ENCODE measurements at places on chromosomes 1 and 21.

GRCh38 chr1:223244366-223245103 lies 101.5 kb upstream of the TLR5 start:
- DNase-seq, result no peak

DNA sequence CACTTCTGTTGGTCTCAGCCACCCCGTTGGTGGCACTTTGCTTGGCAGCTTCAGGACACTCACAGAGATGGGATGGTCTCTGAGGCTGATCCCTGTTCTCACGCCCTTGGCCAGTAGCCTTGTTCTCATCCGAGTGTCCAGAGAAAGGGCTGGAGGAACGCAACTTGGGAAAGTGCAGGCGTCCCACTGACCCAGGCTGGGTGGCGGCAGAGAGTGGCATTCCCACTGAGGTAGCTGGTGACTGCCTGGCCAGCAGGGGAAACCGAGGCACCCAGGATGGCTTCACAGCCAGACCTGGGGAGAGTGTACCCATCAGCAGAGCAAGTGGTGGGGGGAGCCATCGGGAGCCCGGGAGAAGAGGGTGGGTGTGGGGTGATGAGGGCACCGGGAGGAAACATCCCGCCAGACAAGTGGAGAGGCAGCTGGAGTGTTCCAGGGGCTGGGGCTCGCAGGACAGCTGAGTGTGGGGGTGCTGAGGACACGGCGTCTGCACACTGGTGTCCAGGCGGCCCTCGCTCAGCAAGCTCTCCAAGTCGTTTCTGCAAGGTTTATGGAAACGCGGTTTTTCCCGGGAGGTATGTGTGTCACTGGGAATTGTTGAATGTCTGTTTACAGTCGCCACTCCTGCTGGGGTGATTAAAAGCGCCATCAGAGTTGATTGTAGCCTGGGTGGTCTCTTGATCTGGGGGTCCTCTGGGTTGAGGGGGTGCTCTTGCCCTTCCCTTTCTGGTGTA lies 97.8 kb downstream of the SIK1 start:
- DNase-seq, result no peak

DNA sequence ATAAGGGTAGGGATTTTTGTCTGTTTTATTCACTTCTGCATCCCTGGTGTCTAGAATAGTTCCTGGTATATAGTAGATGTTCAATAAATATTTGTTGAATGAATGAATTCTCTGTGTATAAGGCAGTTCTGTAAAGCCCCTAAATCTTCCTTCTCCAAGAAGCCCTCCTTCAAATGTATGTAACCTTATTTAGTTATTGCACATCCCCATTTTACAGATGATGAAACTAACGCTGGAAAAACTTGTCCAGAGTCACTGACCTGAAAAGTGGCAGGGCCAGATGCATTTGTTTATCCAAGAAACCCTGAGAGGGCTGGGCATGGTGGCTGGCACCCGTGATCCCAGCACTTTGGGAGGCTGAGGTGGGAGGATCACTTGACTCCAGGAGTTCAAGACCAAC lies 4.3 kb upstream of the LMNA start:
- no peak for DNase-seq

- no peak for DNase-seq
Measured at GRCh38 chr1:78520843-78521242, 30.1 kb downstream of the PTGFR start.

DNA sequence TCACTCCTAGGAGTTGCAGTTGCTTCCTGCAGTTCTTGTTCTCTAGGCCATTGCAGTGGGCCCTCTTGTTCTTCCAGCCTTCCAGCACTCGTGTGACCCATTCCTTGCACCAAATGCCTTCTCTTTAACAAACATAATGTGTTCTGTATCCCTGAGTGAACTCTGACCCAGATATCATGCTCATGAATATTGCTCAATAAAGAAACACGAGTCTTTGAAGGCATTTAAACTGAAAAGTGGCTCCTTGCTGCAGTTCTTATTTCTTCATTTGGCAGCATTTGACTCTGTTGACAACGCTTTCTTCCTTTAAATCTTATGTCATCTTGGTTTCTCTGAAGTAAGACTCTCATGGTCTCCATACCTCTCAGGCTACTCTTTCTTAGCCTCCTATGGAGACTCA lies 100.7 kb upstream of the PDE4B start:
- no peak for DNase-seq

DNA sequence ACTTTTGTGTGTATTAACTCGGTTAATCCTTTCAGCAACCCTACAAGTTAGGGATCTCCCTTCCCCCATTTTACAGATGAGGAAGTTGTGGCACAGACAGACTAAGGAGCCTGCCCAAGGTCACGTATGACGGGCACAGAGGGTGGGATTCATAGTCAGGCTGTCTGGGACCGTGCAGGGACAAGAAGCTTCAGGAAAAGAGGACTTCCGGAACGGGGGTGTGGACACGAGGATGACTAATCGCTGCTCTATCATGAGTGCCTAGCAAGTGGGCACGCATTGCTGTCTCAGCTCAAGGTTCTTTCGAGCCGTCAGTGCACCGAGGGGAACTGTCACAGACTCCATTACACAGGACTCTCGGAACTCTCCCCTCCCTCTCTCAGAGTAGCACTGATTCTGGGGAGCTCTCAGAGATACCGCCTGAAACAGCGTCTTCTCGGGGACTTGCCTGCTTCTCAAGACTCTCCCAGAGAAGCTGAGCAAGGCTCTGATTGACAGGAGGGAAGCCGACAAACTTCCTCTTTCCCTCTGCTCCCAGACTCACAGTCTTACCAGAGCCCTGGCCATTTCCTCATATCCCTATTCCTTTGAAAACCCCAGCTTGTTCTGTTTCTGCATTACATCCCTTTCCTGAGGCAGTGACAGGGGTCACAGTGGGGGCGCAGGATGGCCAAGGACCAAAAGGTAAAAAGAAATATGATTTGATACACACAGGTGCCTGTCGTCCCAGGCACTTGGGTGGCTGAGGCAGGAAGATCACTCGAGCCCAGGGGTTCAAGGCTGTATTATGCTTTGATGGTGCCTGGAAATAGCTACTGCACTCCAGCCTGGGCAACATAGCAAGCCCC lies 14.4 kb downstream of the FHAD1 start:
- no peak for DNase-seq

DNA sequence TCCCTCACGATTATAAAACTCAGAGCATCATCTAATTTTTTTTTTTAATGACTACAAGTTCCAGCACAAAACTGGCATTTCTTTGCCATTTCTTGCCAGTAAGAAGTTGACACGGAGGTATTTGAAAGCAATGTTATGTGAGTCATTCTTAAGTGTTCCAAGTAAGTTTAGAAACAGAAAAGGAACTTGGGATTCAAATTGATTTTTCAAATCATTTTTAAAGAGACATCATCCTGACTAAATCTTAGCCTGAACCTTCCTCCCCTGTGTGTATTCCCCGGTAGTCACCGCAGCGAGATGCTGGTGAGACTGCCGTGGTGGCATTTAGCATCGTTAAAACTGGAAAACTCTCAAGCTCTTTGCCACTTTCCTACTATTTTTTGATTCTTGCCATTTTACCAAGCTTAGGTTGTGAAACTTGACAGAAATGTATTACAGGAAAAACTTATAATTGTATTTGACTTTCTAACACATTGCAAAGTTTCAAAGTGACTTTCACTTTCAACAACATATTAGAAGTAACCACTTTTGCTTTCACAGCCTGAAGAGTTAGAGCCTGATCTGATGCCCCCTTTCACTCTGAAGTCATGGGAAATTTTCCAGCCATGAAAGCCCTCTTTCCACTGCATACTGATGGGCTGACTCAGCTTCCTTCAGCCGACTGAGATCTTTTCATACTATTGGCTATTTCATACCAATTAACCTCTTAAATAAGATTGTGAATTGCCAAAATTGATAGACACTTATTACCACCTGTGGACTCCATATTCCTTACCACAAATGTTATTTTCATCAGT lies 61.4 kb downstream of the OLFML2B start:
- DNase-seq, result no peak

All from stimulated activated naive CD4-positive, alpha-beta T cell (primary cell).